Stomach (tissue), 19 donors: ENCODE measurements at places on chromosomes 3 and 15. TPM values are rescaled to one million over a fixed set of nuclear protein-coding genes. Genes with fewer than 3 reads are reported as not detected.
A peak's percentile ranks its signal among the peaks of the same experiment; 100 is the strongest.

DNA sequence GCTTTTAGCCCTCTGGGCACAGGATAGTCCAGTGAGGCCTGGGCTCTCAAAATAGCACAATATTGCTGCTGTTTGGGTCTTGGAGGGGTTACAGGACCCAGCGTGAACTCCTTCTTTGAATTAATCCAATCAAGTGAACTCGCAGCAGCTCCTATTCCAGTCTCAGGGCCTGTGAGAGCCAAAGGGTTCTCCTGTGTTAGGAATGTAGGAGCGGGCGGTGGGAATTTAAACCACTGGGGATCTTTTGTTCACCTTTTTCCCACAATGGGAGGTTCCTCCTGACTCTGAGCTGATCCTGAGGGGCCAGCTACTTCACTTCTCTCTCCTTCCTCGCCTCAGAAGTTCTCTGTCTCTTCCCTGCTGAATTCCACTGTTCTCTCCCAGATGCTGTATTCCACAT is 504.0 kb downstream of the UNC13C start:
- DNase-seq, result no peak

DNA sequence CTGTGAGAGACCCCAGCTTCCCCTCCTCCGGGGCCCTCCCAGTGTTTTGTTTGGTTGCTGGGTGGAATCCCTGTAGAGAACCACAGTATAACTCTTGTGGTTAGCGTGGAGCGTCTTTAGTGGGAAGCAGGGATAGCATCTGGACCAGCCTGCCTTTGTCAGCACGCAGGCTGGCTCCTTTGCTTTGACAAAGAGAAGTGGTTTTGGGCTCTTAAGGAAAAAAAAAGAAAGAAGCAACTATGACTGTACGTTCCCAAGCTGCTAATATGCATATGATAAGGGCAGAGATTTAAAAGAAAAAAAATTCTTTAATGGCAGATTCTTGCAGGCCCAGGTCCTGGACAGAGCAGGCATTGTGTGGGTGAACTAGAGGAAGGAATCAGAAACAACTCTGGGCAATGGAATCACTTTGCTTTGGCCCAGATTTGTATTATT is 340.8 kb upstream of the CTDSPL start:
- no peak for DNase-seq

ACP3 gene
- 3.5 TPM for total RNA-seq

DOCK3 gene
- total RNA-seq, result not detected

DNA sequence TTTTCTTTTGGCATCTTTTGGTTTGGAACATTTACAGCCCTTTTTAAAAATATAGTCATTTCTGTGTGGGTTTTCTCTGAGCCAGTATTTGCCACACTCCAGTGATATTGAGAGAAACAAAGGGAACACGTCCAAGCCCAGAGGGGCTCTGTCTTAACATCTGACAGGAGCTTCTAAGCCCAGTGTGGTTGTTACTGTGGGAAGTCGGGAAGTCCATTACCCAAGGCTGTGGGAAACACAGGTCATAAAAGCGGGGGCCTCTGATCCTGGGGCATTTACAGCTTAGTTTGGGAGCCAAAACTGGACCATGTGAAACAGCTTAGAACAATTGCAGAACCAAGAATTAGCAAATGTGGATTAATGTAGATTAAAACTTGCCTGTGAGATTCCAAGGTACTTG is 123.0 kb downstream of the PTPRG start:
- no peak for DNase-seq

- peak; percentile 48 for DNase-seq
Measured at GRCh38 chr15:76185716-76186115, 125.6 kb downstream of the ETFA start.

GRCh38 chr3:101259485-101260341 is 60.7 kb downstream of the IMPG2 start:
- no peak for DNase-seq

GRCh38 chr3:114627770-114628169 is 333.9 kb downstream of the TIGIT start:
- DNase-seq, result no peak

SLC15A2 gene
- total RNA-seq, result 16.5 TPM

DNA sequence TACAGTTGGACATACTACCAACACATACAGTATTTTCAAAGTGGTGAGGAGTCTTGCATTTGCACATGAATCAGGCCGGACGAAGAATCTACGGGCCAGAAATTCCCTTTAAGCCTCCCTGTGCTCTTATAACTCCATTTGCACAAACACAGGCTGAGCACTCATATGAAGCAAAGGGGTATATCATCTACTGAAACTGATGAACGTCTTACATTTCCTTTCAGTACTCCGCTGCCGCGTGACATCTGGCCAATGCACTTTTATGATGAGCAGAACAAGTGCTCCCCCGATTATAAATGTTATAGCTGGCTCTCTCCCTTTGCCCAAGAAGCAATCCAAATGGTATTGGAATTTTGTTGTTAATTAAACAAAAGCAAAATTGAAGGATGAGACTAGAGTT is 110.3 kb upstream of the ICE2 start:
- DNase-seq, result no peak

ROBO2 gene
- 1.3 TPM for total RNA-seq

GOLGA6L7 gene
- total RNA-seq, result not detected

INAFM2 gene
- total RNA-seq, result 20.3 TPM

COLQ gene
- total RNA-seq, result 1.2 TPM

DNA sequence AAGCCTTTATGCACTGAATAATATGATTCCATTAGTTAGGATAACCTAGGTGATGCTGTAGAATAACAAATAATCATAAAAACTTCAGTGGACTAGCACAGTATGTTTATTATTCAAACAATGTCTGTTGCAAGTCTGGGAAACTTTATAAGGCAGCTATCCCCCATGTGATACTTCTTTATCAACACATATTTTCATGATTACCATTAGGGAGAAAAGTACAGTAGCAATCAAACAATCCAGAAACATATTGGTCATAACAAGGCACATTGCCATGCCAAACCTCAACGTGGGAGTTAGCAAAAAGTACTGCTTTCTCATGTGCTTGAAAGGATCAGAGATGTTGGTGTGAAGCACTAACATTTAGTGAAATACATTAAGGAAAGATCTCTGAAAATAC is 35.5 kb downstream of the EOMES start:
- no peak for DNase-seq

SOX14 gene
- not detected for total RNA-seq

DNA sequence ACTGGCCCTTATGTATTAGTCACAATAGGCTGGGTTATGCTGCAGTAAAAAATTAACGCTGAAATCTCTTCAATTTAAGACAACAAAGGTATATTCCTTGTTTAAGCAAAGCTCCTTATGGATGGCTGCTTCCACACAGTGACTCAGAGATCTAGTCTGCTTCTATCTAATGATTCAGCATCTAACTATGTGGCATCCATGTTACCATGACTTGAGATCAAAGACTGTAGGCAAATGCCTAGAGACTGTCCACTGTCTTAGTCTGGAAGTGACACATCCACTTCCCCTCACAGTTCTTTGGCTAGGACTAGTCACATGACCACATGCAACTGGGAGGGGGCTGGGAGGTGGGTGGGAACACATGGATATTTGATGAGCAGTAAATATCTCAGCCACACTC is 61.3 kb upstream of the PSMD6 start:
- DNase-seq, result no peak

DNA sequence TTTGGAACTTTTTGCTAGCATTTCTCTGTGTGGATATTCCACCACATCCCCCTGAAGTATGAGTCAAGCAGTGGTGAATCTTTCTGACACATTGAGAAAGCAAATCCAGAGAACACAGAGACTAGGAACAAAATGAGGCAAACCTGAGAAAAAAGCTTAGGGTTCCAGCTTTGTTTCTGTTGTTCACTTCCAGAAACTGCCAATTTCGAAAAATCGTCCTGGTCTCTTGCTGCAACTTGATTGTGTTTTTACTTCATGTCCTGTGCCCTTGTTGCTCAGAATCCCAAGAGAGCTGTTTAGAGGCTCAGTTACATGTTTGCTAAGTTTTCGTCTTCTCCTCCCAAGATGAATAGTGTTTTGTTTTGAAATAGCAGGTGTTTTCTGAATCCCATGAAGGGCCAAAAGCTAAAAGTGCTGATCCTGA is 13.7 kb downstream of the MAP2K1 start:
- DNase-seq, result no peak

- no peak for DNase-seq
Measured at GRCh38 chr3:156750874-156751245, 75.3 kb upstream of the LEKR1 start.

TNNC1 gene
- not detected for total RNA-seq

GRCh38 chr3:139491027-139491700 is 14.8 kb upstream of the RBP2 start:
- DNase-seq, result no peak

DAZL gene
- total RNA-seq, result not detected

- DNase-seq, result no peak
Measured at GRCh38 chr15:80779658-80780415, 667 bp downstream of the CEMIP start.

DNA sequence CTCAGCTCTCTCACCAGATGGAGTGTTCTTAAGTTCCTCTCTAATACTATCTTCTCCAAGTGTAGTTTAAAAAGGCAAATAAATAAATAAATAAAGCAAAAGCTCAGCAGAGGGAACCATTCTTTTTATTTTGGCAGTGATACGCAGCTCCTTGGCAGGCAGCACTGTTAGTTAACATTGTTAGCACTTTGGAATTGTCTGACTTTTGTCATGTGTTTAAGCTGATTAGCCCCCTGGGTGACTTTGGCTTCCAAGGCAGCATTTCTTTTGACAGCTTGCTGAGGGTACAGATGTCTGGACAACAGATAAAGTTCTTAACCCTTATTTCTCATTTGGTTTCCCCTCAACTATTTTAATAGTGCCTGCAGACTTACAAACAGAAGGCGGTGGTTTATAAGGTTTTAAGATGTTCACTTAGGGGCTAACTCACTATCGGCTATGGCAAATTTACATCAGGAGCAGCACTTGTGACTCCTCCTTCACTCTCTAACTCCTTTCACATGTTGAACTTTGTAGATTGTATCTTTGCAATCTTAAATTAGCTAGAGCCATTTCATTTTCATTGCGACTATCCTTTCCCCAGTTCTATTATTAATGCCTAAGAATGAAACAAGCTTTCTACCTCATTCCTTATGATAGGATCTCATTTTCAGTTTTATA is 213.4 kb downstream of the ZBBX start:
- DNase-seq, result peak; percentile 77

DNA sequence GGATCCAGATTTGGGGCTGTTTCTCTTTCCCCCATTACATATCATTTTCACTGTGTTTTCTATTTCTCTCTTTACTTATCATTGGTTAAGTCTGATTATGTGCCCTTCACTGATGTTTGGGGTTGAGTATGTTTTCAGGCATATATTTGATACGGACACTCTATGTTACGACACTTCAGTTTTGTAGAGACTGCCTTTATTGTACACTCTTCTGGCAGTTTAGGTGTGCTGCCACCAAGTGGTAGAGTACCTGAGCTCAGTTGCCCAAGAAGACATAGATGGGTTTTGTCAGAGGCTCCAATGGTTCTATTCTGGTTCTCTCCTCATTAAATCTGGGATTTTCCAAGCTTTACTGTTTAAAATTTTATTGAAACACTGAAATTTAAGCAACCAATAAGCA is 255.0 kb upstream of the ROPN1 start:
- DNase-seq, result peak; percentile 36
